ENCODE measurements at places on chromosomes 11 and 22.
A peak's percentile ranks its signal among the peaks of the same experiment; 100 is the strongest.

DNA sequence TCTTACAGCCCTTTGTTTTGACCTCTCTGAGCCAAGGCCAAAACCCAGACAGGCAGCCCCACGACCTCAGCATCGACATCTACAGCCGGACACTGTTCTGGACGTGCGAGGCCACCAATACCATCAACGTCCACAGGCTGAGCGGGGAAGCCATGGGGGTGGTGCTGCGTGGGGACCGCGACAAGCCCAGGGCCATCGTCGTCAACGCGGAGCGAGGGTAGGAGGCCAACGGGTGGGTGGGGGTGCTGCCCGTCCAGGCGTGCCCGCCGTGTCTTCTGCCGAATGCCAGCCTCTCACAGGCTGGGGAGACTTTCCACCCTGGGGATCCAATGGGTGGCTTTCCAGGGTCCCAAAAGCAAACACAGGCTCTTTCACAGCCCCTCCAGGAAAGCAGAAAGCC, 37.1 kb upstream of the PPP6R3 start:
- no peak for DNase-seq

- peak; percentile 48 for DNase-seq
Observed at GRCh38 chr11:90204832-90205646, 17.8 kb downstream of the CHORDC1 start.

DNA sequence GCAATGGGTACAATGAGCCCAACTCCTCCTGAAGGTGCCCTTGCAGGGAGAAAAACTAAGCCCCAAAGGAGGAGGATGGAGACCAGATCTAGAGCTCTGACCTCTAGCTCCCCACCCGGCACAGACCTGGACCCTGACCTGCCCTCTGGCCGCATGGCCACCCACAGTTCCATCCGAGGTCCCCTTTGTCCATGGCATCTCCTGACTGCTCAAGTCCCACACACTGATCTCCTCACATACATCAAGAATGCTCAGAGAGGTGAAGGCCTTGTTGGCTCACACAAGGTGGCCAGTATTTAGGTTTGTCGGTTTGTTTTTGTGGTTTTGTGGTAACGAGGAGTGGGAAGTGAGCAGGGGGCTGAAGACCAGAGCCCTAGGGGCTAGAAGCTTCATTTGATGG, 423.5 kb upstream of the B3GAT1 start:
- DNase-seq: no peak

DNA sequence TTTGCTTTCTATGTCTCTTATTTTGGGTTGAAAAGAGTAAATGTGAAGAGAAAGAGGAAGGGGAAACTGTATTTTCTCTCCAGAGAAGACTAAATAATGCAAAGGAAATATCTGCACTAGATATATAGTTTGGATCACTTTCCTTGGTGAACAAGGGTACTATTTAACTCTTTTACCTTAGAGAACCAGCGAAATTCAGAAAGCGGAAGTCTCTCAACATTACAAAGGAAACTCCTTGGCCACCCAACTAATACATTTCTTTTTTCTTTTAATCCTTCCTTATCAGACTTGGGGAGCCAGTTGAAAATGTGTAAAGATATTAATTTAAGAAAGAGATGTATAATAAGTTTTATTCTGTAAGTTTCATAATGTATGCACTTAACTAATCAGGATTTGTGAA, 64.2 kb downstream of the SESN3 start:
- DNase-seq: no peak

- DNase-seq: no peak
Observed at GRCh38 chr11:9250139-9250582, 15.0 kb downstream of the DENND5A start.

GRCh38 chr11:47843361-47844055, 4.6 kb downstream of the NUP160 start:
- DNase-seq: no peak

DNA sequence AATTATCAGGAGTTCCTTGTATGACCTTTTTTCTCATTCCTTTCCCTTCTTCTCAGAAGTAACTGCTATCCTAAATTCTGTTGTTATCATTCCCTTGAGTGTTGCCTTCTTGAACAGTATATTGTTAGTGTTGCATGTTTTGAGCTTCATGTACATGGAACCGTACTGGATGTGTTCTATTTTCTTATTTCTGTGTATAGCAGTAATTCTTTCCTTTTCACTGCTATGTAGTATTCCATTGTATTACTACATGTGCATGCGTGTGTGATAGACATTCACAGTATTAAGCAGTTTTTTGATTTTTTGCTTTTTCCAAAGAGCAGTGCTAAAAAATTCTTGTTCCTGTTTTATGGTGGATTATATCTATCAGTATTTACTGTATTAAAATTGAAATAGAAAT, 90.3 kb upstream of the RAB1B start:
- no peak for DNase-seq

- peak; percentile 75 for DNase-seq
Observed at GRCh38 chr11:16924826-16925560, 89.2 kb downstream of the PLEKHA7 start.

GRCh38 chr22:50531546-50531961, 1.7 kb upstream of the TYMP start:
- no peak for DNase-seq

DNA sequence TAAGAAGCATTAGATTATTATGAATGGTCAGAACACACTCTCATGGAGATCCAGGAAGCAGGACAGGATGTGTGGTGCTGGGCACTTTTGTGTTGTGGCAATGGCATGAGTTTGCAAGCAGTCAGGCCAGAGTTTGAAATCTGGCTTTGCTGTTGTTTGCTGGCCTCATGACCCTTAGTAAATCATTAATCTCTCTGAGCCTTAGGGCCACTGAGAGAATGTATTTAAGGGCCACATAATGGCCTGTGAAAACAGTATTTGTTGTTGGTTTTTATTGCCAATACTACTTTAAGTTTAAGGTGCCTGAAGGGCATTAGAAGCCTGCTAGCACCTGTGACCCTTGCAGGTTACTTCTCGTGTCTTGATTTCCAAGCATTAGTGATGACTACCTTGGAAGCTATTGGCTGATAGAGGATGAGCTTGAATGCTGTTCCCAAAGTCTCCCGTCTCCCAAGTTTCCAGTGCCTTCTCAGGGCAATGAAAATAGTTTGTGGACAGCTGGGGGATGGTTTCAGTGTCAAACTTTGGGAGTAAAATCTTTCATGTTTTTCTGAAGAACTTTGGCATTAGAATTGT, 24.6 kb downstream of the STIM1 start:
- DNase-seq: peak; percentile 58

DNA sequence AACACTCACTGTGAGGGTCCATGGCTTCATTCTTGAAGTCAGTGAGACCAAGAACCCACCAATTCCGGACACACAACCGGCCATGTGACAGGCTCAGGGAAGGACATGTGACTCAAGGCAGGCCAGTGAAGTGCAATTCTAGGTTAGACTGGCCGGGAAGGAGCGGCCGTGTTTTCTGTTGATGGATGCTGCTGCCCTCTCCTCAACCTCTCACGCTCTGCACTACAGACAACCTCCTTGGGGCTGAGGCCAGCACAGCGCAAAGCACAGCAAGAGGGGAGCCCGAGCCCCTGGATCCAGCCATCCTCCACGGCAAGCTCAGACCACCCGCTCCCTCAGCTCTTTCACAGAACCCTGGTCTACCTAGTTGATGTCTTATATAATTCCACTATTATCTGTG, 2.8 kb downstream of the NUDT8 start:
- DNase-seq: no peak

DNA sequence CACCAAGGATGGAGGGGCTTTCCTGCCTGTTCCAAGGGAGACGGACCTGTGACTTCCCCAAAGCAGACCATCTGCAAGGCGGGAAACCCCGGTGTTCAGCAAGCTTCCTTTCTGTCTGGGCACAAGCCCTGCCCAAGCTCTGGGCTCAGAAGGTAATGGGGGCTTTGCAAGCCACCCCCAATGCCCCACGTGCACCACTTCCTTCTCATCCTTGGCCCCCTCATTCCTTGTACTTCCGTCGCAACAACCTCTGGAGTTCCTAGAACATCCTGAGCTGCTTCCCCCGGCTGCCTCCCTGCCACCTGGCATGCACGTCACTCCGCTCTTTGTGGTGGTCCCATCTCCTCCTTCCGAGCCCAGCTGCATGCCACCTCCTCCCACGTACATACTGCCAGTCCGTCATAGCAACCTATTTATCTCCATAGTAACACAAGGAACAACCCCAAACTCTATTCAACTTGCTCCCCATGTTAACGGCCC, 3.9 kb downstream of the MYEOV start:
- peak; percentile 65 for DNase-seq

DNA sequence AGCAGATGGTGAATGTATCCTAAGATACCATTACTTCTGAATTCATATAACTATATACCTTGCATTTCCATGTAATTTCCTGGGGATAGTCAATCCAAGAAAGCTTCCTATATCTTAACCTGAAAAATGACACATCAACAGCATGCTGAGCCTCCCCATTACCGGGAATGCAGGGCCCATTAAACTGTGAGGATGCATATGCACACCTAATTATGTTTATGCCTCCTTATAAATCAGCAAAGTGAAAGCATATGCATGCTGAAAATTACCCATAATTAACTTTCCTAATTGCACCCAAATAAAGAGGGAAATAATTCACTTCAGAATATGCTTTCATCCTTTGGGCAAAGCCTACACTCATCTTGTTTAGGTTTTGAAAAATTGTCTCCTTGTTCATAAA, 663.0 kb downstream of the KCNA4 start:
- no peak for DNase-seq

GRCh38 chr11:61833471-61833870, 5.4 kb downstream of the FADS2 start:
- DNase-seq: no peak

- DNase-seq: no peak
Observed at GRCh38 chr11:19805376-19805775, 92.7 kb downstream of the NAV2 start.

GRCh38 chr11:74417860-74418508, 19.8 kb upstream of the PGM2L1 start:
- no peak for DNase-seq

DNA sequence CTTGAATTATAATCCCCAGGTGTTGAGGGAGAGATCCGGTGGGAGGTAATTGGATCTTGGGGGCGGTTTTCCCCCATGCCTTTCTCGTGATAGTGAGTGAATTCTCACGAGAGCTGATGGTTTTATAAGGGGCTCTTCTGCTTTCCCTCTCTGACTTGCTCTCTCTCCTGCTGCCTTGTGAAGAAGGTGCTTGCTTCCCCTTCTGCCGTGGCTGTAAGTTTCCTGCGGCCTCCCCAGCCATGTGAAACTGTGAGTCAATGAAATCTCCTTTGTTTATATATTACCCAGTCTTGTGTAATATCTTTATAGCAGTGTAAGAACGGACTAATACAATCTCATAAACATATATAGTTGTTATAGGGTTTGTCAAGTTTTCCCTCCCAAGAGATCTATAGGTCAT, 32.8 kb downstream of the KCNE3 start:
- no peak for DNase-seq

DNA sequence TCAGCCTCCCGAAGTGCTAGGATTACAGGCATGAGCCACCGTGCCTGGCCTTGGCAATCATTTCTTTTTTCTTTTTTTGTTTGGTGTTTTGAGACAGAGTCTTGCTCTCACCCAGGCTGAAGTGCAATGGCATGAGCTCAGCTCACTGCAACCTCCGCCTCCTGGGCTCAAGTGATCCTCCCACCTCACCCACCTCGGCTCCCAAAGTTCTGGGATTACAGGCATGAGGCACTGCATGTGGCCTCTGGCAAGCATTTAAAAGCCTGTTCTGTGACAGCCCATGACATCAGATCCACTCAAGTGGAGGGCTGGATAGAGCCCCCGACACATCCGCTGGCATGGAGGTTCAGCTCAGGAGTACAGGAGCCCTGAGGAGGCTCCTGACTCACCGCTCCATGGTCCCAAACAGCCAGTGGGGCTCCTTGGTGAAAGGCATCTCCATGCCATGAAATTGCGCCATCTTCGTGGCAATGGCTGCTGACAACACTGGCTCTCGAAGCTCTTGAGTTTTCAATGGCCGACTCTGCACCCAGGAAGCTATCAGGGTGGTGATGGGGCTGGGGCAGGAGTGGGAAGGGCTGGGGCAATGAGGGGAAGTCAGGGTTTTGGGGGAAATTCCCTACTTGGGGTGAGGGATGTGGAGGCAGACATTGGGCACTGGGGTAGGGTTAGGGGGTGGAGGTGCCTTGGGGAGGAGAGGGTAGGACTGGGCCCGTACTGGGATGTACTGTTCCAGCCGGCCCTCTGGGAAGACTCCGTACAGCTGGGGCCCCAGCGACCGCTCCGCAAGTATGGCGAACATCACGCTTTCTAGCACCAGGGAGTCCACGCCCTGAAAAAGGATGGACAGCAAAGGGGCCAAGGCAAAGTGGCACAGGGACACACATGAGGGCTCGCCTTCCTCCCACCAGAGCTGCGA, 1.4 kb downstream of the CHKB start:
- DNase-seq: no peak

DNA sequence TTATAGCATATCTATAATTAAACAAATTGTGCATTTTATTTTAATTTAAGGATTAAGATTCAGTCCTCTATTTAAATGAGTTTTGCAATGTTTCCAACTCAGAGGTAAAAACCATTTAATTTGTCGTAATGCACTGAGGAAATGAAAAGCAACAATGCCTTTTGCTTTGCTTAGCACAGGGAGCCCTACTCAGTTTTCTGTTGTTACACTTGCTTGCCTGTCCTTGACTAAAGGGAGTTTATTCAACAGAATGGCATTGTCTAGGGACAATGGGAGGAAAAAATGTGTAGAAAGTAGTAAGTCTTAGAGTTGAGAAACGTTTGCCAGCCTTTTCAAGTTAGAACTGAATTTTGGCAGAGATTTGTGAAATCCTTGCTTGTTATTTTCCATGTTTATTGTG, 734.2 kb upstream of the ANO3 start:
- no peak for DNase-seq

- DNase-seq: no peak
Observed at GRCh38 chr11:46285594-46286033, 8.2 kb downstream of the CREB3L1 start.

DNA sequence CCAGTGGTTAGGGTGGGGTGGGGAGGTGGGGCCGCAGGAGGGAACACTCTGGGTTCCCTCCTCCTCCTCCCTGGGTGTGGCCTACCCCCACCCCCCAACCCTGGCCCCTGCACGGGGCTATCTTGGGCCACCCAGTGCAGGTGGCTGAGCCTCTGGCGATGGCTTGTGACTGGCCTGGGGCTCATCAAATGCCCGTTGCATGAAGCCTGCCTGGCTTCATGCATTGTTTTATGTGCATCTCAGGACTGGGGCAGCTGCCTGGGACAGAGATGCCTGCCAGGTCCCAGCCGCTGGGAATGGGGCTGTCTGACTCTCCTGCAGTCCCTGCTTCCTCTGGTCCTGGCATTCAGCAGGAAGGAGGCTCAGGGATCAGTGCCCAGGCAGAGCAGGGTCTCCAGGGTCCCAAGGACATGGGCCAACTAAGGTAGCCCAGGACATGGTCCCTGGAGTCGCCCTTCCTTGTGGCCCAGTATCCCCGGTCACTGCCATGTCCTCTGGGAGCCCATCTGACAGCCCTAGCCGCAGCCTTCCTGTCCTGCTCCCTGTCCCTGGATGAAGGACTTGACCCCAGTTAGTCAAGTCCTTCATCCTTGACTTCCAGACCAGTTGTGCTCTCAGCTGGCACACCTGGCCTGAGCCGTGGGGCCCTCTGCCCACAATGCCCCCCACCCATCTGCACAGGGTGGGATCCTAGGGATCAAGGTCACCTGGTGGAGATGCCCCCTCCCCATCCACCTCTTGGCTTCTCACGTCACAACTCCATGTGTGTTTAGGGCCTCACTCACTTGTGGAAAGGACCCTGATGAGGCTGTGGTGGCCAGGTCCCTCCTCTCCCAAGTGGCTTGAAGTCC, 112.1 kb upstream of the FGF3 start:
- DNase-seq: no peak

Measured in RCC 7860 (cell line).